ENCODE measurements at places on chromosomes 2 and 18.

DNA sequence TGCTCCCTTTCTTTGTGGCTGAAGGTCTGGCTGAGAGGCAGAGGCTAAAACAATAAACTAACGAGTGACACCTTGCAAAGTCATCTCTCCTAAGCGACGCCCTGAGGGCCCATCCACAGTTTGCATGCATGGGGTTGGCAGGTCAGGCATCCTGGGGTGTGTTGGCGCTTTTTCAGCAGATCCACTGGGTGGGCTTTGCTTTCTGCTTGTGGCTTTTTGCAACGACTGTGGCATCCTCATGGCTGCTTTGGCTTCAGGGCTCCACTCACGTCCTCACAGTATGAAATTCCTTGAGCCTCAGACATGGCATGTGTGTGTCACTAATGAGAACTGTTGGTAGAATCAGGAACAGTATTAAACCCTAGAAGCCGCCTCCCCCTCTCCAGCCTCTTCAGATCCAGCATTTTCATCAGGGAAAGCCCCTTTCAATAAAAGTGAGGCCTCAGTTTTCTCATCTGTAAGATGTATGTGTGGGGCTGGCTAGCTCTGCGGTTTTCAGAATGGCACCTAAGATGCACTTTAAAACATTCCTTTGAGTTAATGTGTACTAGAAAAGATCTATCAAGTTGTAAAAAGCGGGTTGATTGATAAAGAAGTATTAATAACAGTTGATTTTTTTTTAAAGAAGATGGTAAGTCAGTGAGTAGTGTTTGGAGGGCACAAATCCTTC is 72.5 kb downstream of the SH3BP4 start:
- DNase-seq = no peak

GRCh38 chr2:227033471-227034148 is 130.4 kb downstream of the COL4A4 start:
- peak; percentile 55 for DNase-seq

DNA sequence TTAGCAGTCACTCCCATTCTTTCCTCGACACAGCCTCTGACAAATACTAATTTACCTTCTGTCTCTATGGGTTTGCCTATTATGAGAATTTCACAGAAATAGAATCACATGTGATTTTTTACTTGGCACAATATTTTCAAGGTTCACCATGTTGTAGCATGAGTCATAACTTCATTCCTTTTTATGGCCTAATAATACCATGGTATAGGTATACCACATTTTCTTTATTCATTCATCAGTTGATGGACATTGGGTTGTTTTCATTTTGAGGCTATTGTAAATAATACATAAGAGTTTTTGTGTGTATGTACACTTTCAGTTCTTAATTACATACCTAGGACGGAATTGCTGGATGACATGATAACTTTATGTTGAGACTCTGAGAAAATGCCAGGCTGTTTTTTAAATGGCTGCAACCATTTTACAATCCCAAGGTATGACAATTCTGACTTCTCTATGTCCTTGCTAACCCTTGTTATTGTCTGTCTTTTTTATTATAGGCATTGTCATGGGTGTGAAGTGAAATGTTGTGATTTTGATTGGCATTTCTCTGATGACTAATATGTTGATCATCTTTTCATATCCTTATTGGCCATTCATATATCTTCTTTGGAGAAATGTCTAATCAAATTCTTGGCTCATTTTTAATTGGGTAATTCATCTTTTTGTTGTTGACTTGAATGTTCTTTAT is 87.9 kb downstream of the IRS1 start:
- DNase-seq = no peak

GRCh38 chr2:235793163-235793752 is 299.4 kb downstream of the AGAP1 start:
- peak; percentile 25 for DNase-seq

DNA sequence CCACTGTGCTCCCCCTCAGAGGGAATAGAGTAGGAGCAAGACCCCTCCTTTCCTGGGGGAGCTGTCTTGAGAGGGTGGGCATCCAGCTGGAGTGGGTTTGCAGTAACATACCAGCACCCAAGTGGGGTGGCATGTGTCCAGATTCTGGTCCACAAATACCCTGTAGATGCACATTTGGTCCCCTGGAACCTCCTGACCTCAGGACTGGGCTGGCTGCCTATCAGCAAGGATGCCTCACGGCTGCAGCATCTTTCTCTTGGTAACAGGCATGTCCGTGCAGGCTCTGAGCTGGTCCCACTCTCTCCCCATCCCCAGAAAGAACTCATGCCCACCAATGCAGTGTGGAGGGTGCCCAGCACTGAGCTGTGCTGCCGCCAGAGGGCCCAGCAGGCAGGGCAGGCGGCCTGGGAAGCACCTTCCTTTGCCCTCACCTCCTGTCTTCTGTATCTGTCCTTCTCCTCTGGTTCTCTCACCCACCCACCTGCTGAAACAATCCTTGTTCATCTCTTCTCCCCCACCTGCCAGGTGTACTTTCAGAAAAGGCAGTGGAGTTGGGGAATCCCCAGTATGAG is 47.4 kb downstream of the ITGB1BP1 start:
- no peak for DNase-seq

GRCh38 chr18:50722311-50722710 is 97.5 kb downstream of the MRO start:
- peak; percentile 2 for DNase-seq

DNA sequence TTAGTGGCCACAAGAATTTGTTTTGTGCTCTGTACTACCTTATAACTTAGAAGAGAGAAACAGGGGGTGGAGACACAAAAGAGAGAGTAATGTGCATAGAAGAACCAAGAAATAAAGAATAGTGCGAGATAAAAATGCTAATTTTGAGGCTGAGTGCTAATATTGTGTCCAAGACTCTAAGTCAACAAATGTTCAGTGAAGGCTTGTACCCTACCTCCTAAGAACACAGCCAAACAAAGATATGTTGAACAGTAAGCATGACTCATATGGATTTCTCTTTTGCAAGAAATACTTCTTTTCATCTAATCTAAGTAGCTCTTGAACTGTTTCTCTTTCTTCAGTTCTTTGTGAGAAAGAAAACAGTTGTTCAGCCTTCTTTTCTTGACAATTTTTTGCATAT is 45.2 kb downstream of the GAREM1 start:
- DNase-seq = no peak

DNA sequence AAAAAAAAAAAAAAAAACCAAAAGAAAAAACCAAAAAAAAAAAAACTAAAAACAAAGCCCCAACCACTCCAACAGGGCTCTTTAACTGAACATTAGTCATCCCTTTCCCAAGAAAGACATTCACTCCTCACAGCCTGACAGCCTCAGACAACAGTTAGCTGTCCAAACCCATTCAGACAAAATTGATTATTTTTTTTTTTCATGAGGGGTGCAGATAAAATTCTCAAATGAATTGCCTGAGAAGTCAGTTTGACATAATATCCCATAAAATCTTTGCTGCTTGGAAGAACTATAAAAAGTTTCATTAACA is 206.1 kb upstream of the REV1 start:
- DNase-seq = no peak

GRCh38 chr18:31247574-31248199 is 70.3 kb upstream of the DSG1 start:
- DNase-seq = no peak

DNA sequence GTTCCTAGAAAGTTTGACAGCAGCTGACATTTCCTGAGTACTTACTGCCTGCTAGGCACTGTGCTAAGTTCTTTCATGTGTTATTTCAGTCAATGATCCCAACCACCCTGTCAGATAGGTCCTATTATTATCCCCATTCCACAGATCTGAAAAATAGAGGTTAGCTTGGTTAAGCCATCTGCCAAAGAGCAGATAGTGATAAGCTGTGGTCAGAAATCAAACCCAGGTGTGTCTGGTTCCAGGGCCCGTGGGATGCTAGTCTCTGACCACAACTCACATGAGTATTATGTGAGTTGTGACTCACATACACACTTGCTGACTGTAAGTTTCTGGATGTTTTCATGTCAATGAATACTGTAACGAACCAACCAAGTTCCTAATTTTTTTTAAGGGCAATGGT is 132.0 kb upstream of the APCDD1 start:
- DNase-seq = no peak

DNA sequence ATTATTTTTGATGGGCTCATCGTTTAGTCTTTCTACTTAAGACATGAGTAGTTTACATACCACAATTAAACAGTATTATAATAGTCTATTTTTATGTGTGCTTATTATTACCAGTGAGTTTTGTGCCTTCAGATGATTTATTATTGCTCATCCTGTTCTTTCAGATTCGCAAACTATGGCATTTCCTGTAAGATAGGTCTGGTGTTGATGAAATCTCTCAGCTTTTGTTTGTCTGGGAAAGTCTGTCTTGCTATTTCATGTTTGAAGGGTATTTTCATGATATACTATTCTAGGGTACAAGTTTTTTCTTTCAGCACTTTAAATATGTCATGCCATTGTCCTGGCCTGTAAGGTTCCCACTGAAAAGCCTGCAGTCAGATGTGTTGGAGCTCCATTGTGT is 101.3 kb downstream of the DNAH7 start:
- DNase-seq = no peak

DNA sequence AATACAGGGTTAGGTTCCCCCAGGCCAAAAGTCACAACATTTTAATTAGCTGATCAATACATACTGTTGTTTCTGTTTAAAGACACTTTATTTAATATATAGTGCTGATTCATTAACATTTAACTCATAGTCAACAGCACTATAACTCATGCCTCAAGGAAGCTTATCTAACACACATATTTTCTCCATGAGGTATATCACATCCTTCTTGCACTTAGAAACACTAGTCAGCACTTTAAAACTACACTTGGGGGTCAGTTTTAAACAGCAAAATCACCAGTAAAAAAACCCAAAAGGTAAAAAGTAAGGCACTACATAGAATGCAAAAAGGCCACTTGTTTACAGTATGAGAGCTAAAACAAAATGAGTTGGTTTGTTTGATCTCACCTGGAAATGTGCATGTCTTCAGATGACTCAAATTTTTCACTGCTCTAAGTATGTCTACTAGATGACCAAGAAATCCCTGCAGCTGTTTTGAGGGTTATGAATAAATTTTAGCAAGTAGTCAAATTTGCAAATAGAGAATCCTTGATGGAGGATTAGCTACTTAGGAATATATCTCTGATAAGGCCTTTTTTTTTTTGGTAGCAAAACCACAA is 54.1 kb upstream of the EPB41L5 start:
- no peak for DNase-seq

- peak; percentile 79 for DNase-seq
Measured at GRCh38 chr2:68943581-68944568, 8.8 kb downstream of the GKN2 start.

DNA sequence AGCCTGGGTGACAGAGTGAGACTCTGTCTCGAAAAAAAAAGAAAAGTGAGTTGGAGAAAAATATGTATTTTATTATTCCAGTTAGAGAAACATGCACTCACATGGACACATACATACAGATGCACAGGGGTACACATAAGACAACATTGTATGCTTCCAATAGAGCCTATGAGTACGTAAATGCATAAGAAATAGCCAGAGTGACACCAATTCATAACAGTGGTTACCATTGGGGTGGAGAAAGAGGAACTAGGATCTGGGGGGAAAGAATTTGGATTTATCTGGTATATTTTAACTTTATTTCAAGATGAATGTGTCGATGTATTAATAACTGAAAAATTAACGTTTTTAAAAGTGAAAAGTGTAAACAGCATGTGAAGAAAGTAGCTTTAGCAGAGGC is 16.1 kb downstream of the IL36A start:
- DNase-seq = no peak

GRCh38 chr2:144663207-144663606 is 143.3 kb upstream of the ZEB2 start:
- DNase-seq = no peak

DNA sequence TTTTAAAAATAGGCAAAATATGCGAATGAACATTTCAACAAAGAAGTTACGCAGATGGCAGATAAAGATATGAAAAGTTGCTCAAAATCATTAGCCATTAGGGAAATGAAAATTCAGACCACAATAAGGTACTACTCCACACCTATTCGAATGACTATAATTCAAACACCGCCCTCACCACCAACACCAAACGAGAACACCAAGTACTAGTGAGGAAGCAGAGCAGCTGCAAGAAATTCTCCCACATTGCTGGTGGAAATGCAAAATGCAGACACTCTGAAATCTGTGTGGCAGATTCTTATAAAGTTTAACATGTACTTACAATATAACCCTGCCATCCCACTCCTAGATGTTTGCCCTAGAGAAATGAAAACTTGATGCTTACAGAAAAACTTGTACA is 17.3 kb upstream of the PRKCE start:
- DNase-seq = no peak

GRCh38 chr18:76456018-76456750 is 38.9 kb downstream of the ZNF516 start:
- no peak for DNase-seq

- no peak for DNase-seq
Measured at GRCh38 chr18:80147037-80147417, 38.0 kb downstream of the ADNP2 start.

- DNase-seq = no peak
Measured at GRCh38 chr2:38850045-38850444, 25.7 kb downstream of the DHX57 start.

GRCh38 chr2:168239281-168239680 is 8.1 kb downstream of the STK39 start:
- DNase-seq = no peak

- no peak for DNase-seq
Measured at GRCh38 chr18:13657974-13658373, 68.4 kb downstream of the FAM210A start.

DNA sequence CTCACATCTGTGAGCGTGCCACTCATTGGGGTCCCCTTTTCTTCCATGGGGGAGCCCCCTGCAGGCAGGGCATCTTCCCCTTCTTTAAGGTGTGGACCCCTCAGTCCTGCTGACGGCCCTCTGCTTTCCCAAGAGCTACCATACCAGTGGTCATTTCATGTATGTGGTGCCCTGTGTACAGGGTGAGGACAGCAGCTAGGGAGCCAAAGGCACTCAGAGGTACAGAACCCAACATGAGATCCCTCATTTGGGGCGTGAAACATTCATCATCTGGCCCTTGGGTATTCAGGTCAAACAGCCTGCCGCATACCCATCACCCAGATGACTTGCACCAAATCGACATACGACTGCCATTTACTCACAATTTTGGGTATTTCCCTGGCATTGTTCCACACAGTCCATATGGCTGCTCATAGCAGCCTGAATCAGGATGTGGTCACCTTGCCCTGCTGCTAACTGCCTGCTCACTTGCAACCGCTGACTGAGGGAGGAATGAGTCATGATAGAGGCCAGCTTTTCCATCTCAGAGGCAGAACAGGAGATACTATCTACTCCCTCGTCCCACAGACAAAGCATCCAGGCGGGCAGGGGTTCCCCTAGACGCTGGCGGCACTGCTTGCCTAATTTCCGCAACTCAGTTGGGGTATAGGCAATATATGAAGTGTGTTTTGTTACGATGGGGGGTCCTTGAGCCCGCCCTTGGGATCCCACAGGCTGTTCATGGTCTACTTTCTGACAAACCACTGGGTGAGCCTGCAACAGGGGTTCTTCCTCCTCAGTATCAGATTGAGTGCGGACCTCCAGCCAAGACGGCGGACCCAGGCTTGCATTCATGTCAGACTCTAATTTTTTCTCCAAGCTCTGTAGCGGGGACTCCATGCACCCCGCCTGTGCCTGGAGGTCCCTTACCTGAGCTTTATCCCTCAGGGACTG is 228.6 kb downstream of the SATB2 start:
- peak; percentile 19 for DNase-seq

All from A549 (cell line).